ENCODE measurements at places on chromosomes 7 and 10. TPM values are rescaled to one million over a fixed set of nuclear protein-coding genes. Genes with fewer than 3 reads are reported as not detected.

Gene SLC29A4
- polyA plus RNA-seq, result 5.2 TPM

DNA sequence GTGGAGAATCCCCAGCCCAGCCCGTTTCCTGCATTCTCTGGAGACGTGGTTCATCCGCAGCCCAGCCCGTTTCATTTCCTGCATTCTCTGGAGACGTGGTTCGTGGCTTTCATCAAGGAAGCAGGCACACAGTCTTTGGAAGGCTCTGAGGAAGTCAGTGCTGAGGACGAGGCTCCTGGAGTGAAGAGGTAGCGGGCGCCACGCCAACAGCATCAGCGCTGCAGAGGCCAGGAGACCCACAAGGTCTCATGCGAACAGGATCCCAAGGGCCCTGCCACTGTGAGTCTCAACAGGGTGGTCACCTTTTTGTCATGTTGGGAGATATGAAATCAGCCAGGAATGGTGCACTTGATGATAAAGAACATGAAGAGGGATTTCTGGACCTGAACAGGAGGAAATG lies 12.4 kb upstream of the TCERG1L start:
- DNase-seq, result no peak

GRCh38 chr10:13699216-13699615 lies 112.5 kb downstream of the PRPF18 start:
- DNase-seq, result peak; percentile 49

Gene EPHA1
- 0.04 TPM for polyA plus RNA-seq

Gene RFC2
- polyA plus RNA-seq, result 9.8 TPM

GRCh38 chr7:5248201-5248885 lies 34.4 kb upstream of the SLC29A4 start:
- DNase-seq, result peak; percentile 74

GRCh38 chr10:2471811-2472210 lies 595.5 kb upstream of the PFKP start:
- no peak for DNase-seq

GRCh38 chr10:30803892-30804322 lies 174.4 kb upstream of the LYZL2 start:
- peak; percentile 62 for DNase-seq

Measured in heart left ventricle (tissue), 16 donors.